ENCODE measurements at places on chromosomes 1 and 21. TPM values are rescaled to one million over a fixed set of nuclear protein-coding genes. Genes with fewer than 3 reads are reported as not detected.

DNA sequence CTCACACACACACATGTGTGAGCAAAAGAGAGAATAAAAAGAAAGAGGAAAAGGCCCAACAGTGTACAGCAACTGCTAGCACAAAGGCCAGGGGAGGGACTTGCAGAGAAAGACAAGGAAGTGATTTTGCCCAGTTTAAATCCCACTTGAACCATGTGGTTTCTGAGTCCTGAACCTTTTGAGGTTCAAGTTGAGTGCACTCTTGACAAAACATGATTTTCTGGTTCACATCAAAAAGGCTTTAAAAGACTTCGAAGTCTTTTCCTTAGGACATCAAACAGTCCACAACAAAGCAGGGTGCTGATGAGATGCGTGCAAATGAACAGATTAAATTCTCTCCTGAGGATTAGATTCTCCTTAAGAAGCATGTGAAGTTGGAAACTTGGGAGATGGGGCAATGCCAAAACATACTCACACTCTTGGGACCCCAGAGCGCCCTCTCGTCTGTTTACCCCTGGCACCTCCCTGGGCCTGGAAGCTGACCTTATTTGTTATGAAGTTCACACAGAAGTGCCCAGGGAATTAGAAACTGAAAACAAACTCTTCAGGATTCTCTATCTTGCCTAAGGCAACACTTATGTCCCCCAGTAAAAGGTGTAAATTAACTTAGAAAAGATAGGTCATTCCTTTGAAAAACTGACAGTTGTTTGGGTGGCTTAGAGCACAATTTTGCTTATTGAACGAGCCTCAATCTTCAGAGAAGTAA is 31.5 kb downstream of the RNF220 start:
- peak; percentile 43 for DNase-seq

DNA sequence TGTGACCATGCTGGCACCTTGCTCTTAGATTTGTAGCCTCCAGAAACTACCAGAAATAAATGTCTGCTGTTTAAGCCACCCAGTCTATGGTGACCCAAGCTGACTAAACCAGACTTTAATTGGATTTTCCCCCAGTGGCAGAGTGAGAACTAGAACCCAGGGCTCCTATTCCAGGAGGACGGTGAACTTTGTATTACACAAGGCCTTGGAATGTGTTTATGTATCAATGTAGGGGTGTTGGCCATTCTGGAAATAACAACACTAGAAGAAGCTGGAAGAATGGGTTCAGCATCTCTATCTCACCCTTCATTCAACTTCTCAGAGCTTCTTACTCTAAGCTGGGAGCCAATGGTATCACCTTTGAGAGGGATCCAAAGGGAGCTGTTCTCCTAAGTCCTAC is 37.0 kb downstream of the ARHGEF11 start:
- DNase-seq, result no peak

DNA sequence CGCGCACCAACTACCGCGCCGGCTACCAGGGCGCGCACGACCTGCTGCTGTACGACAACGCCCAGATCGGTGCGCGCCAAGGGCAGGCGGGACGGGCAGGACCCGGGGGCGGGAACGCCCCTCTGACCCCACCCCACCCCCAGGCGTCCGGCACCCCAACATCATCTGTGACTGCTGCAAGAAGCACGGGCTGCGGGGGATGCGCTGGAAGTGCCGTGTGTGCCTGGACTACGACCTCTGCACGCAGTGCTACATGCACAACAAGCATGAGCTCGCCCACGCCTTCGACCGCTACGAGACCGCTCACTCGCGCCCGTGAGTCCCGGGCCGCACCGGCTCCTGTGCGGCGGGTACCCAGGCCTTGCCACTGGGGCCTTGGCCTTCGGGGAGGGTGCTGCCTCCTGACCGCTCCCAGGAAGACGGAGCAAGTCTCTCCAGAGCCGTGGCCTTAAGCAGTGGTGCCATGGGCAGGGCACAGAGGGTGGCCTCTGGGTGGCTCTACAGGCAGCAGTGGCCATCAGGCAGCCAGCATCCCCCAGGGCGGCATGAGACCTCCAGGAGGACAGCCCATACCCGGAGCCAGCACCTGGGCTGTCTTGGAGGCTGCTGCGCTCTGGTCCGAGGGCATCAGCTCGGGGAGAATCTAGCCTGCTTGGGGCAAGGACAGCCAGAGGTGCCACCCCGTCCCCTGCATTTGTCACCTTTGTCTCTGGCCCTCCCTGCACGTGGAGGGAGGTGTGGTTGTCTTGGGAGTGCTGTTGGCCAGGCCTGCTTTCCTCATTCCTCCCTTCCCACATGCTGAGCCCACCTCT is 8.1 kb upstream of the MMP23B start:
- no peak for DNase-seq

- DNase-seq, result no peak
These were observed 232.9 kb upstream of the USP25 start for GRCh38 chr21:15496911-15497310.

- DNase-seq, result peak; percentile 85
These were observed 10.8 kb downstream of the ADAMTSL4 start for GRCh38 chr1:150560011-150560438.

DNA sequence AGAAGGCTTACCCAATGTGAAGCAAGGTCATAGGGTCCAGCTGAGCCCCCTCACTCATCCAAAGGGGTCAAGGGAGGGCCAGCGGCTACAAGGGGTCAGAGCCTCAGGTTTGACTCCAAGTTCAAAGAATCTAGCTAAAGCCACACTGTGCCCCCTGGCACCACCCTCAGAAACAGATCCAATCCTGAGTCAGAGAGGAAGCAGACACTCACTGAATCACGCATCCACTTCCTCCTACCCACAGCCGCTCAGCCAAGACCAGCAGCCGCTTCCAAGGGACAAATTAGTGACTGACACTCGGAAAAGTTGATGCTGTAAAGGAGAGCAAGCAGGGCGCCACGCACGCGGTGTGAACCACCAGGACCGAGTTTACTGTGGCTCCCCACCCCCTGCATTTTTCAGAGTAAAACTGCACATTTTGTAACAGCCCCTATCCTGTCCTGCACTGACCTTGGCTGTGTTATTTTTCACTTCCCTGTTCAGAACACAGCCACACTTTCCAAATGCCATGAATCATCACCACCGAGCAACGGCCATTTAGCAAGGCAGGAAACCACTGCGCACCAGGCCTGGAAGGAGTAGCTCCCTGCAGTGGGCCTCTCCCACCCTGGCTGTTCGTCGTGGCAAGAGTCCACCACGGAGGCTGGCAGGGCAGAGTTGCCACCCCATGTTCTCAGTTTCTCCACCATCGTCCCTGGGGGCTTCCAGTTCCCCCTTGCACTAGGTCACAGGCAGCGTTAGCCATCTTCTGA is 147.8 kb downstream of the TOMM20 start:
- DNase-seq, result peak; percentile 79

- no peak for DNase-seq
These were observed 412 bp downstream of the ABCA4 start for GRCh38 chr1:94120570-94120901.

DNA sequence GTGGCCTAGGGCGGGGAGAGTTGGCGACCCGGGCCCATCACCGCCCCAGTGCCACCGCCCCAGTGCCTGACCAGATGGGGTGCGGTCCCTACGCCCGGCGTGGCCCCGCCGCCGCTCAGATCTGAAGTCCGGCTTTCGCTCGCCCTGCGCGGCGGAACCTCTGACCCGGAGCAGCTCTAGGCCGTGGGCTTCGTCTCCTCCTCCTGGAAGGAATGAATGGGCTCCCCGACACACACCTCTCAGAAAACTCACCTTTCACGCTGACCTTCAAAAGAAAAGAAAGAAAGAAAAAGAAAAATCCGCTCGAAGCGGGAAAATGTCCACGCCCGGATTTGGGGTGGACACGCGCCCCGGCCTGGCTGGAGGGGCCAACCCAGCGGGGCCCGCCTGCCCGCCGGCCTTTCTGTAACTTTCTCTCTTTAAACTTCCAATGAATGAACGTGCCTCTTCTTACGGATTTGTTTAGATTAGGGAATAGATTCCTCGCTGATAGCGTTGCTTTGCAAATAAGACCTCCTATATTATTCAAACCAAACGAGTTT is 5.4 kb upstream of the SIM2 start:
- no peak for DNase-seq

GRCh38 chr21:39720126-39720778 is 24.7 kb upstream of the IGSF5 start:
- DNase-seq, result no peak

DNA sequence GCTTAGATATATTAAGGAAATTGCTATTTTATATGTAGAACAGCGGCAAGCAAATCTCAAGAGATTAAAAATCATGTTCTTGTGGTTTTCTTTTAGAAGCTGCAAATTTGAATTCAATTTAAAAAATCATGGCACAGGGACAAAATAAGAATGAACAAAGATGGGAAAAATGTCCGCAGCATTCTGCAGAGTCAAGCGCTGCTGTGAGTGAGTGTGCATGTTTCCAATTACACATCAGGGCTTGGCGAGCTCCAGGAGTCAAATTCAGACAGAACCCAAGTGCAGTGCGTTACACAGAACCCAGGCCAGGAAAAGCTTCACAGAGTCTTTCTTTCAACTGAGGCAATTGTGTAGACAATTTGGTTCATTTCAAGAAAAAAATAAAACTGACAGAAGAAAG is 33.3 kb upstream of the ERG start:
- DNase-seq, result no peak

DNA sequence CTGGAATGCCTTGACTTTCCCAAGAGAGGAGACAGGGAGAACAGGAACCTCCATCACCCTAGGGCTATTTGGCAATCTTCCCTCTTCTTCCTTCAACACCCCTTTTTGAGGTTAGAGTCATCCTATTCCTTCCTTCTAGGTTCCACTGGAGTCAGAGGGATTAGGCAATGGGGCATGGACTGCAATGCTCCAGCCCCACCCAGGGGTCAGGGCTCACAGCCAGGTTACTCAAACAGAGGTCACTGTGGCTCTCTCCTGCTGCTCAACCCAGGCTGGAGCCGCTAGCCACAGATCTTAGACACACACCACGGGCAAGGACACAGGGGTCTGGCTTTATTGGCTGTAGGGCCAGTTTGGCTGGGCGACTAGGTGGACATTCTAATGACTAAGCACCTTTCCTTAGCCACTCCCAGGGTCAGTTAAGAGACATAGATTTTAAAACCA is 145.5 kb upstream of the NRIP1 start:
- peak; percentile 57 for DNase-seq

DNA sequence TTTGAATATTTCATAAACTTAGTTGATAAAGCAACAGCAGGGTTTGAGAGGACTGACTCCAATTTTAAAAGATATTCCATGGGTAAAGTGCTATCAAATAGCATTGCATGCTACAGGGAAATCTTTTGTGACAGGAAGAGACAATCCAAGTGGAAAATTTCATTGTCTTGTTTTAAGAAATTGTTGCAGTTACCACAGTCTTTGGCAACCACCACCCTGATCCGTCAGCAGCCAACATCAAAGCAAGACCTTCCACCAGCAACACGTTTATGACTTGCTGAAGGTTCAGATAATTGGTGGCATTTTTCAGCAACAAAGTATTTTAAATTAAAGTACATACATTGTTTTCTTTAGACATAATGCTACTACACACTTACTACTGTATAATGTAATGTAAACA is 47.8 kb downstream of the ADGRL4 start:
- no peak for DNase-seq

- DNase-seq, result no peak
These were observed 96.3 kb downstream of the ARHGEF10L start for GRCh38 chr1:17635811-17636210.

DNA sequence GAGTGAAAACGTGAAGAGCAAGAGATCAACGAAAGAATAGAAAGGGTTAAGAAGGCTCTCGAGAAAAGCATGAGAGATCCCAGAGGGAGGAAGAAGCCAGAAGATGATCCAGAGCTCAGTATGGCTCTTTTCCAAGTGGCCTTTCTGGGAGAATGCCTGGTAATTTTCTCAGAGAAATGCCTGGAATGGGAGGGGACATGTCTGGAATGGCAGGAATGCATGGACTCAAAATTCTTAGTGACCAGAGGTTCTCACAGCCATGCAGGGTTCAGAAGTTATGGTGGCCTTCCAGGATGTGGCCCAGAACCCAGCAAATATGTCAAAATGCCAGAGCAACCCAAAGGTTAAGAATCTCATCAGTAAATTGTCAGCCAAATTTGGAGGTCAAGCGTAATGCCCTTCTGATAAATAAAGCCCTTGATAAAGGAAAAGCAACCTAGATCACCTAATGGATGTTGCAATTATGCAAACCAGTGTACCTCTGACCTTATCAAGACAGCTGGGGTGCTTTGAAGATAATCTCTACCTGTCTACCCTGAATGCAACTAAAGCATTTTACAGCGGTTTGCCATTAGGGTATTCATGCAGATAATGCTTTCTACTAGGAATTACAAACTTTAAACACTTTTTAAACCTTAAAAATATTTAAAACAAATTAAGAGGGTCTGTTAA is 53.1 kb downstream of the NBPF6 start:
- peak; percentile 39 for DNase-seq

GRCh38 chr1:85375493-85375892 is 89.5 kb downstream of the DDAH1 start:
- DNase-seq, result no peak

- DNase-seq, result no peak
These were observed 59.5 kb downstream of the RIPK4 start for GRCh38 chr21:41707231-41707959.

GRCh38 chr1:51558375-51558924 is 39.4 kb upstream of the EPS15 start:
- no peak for DNase-seq

DNA sequence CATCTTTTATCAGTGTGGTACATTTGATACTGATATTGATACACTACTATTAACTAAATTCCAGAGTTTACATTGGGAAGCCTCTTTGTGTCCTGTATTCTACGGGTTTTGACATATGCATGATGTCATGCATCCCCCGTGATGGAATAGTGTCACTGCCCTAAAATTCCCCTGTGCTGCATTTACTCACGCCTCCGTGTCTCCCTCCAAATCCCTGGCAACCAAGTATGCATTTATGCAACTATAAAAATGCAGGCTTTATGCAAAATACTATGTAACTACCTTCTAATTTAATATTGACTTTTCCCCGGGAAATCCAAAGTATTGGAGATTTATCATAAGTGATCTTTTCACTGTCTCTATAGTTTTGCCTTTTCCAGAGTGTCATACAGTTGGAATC is 453.7 kb upstream of the RUNX1 start:
- DNase-seq, result no peak

Gene MRAP
- not detected for polyA plus RNA-seq

Gene GPR25
- 0.08 TPM for polyA plus RNA-seq

Gene SLC27A3
- polyA plus RNA-seq, result 44.1 TPM

Gene ANKRD35
- 10.0 TPM for polyA plus RNA-seq

Gene OR2T11
- polyA plus RNA-seq, result not detected

Gene OR2L8
- polyA plus RNA-seq, result not detected

Gene RSPH1
- 1.8 TPM for polyA plus RNA-seq

Gene ERICH3
- 0.05 TPM for polyA plus RNA-seq

All from stomach (tissue), 19 donors.